Activated T-helper 2 cell treated with anti-CD3 and anti-CD28 coated beads, Interferon-gamma antibody, Interleukin-2, Interleukin-4, amounts not matched to agents 10 μg/mL and 5 μg/mL and 100 μg/mL, durations not matched to agents 14 hours and 24 hours and 36 hours (primary cell): ENCODE measurements at places on chromosomes 16 and 17. TPM values are rescaled to one million over a fixed set of nuclear protein-coding genes. Genes with fewer than 3 reads are reported as not detected.

DNA sequence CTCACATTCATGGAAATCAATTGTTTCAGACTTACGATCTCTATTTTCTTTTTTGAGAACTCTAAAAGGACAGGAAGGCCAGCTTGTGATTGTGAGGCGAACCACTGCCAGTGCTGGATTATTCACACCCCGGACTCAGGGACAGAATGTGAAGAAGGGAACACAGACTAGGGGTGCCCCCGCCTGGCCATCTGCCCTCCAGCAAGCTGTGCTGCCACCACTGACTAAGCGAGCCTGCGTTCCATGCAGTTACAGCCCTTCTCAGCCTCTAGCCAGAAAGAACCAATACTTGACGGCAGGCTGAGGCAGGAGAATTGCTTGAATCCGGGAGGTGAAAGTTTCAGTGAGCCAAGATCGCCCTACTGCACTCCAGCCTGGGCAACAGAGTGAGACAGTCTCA, 2.8 kb downstream of the HAGH start:
- DNase-seq = no peak
- H3K27ac ChIP-seq = no peak overlapping the region
- H3K36me3 ChIP-seq = no peaks in the 10 kb centered on the region
- H3K4me1 ChIP-seq = peaks cover 19% of the 10 kb centered on the region

DNA sequence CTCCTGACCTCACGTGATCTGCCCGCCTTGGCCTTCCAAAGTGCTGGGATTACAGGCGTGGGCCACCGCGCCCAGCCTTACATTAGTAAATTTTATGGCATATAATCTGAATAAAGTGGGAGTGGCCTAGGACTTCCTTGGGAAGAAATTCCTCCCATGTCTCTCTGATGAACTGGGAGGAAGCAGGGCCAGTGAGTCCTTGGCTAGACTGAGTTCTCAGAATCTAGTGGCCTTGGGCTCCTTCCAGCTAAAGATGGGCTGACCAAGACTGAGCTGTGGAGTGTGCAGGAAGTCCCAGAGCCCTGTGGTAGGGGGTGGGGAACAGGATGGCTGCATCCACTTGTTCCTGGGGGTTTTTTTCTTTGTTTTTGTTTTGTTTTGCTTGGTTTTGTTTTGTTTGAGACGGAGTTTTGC, 10.0 kb upstream of the NAGLU start:
- H3K4me3 ChIP-seq = no peak overlapping the region
- H3K4me1 ChIP-seq = peaks cover 19% of the 10 kb centered on the region
- H3K36me3 ChIP-seq = no peaks in the 10 kb centered on the region
- peaks cover 6% of the 10 kb centered on the region for H3K27me3 ChIP-seq

TEX19 gene
- not detected in 2 replicates for total RNA-seq

CX3CL1 gene
- not detected in 2 replicates for total RNA-seq

DNA sequence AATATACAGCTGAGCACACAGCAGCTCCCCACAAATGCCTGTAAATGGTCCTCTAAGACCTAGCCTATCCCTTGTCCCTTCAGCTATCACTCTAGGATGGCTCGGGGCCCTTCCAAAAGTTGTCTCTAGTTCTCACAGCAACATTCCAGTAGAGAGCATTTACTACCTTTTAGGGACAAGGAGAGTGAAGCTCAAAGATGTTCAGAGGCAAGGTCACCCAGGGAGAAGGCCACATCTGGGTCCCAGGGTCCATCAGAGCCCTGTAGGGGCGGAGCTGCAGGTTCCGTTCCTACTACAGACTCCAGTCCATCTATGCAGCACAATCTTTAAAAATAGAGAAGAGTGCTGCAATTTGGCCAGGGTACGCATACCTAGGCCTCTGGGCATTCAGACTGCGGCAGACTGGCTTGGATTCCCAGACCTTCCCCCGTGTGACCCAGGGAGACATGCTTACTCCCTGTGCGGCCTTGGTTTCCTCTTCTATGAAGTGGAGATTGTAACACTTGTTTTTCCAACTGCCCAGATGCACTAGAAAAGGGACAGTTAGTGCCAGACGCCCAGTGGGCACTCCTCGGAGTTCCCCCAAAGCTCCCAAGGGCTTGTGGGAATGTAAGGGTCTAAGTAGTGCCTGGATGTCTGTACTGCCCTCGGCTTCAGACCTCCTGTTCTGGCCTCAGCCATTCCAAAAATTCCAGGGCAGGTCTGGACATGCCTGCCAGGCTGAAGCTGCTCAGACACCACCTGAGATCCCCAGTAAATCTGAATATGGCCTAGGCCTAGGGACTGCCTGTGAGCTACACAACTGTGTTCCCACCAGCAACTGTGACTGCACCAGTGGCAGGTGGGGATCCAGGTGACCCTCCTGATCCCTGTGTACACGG, 2.5 kb downstream of the SLC12A4 start:
- peak overlapping the region; percentile 5 for H3K4me3 ChIP-seq
- peaks cover 21% of the 10 kb centered on the region for H3K36me3 ChIP-seq
- H3K27ac ChIP-seq = no peak overlapping the region
- DNase-seq = no peak

DNA sequence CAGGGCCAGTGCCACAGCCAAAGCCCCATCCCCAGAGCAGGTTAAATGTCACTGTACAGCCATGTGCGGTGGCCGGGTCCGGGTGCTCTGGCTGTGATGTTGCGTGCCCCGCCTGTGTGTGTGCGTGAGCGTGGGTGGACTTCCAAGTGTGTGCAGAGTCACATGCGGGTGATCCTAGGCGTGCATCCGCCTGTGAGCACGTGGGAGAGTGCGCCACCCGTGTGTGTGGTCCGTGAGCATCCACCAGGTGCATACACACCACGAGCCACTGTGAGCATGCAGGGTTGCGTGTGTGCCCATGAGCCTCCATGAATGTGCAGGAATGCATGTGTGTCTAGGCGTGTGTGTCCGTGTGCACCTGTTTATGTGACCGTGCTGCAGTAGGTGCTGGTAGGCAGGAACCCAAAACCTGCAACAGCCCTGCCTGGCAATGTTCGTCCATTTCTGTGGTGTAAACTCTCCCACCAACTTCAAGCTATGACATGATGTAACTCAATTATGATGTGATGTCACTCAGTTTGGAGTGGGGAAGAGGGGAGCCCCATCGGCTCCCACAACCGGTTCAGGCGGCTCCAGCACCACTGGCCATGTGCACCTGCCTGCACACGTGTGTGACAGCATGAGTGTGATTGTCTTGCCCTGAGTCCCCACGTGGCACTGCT, 37.6 kb upstream of the ACSF3 start:
- H3K27me3 ChIP-seq = no peaks in the 10 kb centered on the region
- H3K4me3 ChIP-seq = no peak overlapping the region
- H3K27ac ChIP-seq = no peak overlapping the region
- H3K36me3 ChIP-seq = no peaks in the 10 kb centered on the region
- no peaks in the 10 kb centered on the region for H3K4me1 ChIP-seq
- no peak for DNase-seq

DNA sequence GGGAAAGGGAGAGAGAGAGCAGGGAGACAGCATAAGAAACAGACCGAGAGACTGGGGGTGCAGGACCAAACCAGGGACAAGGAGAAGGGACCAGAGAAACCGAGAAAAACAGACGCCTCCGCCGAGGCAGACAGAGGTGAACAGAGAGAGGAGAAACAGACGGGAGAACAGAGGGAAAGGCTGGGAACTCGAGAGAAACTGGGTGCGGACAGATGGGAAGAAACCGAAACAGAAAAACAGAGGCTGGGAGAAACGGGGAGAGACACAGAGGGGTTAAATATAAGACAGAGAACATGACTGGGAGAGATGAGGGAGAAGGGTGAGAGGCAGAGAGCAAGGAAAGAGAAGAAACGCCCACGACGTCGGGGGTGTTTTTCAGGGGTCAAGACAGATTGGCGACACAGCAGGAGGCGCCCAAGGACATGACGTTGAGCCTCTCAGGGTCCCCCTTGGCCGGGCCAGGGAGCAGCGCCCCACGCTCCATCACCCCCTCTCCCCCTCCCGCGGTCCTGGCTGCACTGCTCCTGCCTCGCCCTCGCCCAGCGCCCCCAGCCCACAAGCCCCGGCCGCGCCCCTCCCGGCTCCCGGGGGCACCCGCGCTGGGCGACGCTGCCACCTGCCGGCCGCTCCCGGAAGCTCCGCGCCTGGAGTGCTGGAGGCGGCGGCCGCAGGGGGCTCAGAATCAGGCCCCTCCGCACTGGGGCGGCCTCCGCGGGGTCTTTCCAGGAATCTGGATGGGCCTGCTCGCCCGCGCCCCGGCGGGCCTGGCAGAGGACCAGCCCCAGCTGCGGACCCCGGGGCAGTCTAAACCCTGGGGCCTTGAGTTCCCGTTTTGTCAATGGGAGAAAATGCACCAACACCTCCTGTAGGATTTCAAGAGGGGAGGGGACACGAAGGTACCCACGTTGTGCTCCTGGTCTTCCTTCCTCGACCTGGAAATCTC, 1.3 kb upstream of the TMEM92 start:
- H3K27me3 ChIP-seq = no peaks in the 10 kb centered on the region
- peak; percentile 55 for DNase-seq
- H3K36me3 ChIP-seq = no peaks in the 10 kb centered on the region
- H3K4me1 ChIP-seq = peaks cover 24% of the 10 kb centered on the region
- H3K27ac ChIP-seq = peak overlapping the region; percentile 71

DNA sequence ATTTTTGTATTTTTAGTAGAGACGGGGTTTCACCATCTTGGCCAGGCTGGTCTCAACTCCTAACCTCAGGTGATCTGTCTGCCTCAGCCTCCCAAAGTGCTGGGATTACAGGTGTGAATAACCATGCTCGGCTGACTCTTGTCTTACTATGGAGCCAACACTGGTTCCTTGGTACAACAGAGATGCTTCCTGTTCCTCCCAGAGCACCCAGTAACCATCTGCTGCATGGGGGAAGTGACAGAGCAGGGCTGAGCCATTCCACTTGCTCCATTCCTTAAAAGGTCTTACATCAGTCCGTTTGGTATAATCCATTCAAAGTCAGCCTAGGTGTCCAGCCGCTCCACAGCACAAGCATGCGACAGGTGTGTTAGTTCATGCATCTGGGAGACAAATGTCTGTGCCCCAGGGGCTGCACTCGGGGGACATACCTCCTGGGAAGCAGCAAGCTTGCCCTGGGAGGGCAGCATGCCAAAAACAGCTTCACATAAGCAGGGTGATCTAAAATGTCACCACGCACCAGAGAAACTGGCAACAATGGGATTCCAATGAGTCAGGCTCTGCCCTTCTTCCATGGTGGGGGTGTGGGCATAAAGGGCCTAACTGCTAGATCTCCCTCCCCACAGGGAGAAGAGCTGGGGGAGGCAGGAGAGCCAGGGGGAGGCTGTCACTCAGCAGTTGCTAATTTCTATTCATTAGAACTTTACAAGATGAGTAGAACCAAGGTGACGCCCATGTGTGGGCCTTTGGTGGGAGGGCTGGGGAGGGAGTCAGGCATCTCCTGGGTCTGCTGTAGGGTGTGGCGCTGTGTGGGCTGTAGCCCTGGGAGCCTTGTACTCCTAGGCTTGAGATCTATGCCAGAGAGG, 35.5 kb downstream of the PIPOX start:
- no peaks in the 10 kb centered on the region for H3K27me3 ChIP-seq
- DNase-seq = no peak
- no peaks in the 10 kb centered on the region for H3K4me1 ChIP-seq
- no peak overlapping the region for H3K27ac ChIP-seq
- no peak overlapping the region for H3K4me3 ChIP-seq
- peaks cover 15% of the 10 kb centered on the region for H3K36me3 ChIP-seq

DNA sequence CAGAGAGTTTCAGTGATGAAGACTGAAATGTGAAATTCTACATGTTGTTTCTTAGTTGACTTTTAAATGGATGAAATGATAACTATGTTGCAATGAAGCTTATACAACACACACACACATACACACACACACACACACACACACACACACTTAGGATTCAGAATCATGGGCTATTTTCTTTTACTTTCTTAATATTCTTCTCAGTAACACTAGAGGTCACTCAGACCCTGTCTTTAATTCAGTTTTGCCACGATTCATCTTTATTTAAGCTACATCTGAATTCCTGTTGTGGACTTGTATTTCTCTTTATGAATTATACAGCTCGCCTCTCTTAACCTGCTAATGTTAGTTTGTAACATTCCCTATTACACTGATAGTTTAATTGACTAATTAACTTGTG, 109.6 kb upstream of the GOT2 start:
- H3K27ac ChIP-seq = no peak overlapping the region
- H3K4me1 ChIP-seq = no peaks in the 10 kb centered on the region
- H3K36me3 ChIP-seq = no peaks in the 10 kb centered on the region
- H3K4me3 ChIP-seq = no peak overlapping the region
- DNase-seq = no peak
- H3K27me3 ChIP-seq = no peaks in the 10 kb centered on the region

- DNase-seq = no peak
- H3K27me3 ChIP-seq = no peaks in the 10 kb centered on the region
- no peak overlapping the region for H3K27ac ChIP-seq
- peaks cover 6% of the 10 kb centered on the region for H3K4me1 ChIP-seq
- H3K36me3 ChIP-seq = no peaks in the 10 kb centered on the region
- H3K4me3 ChIP-seq = no peak overlapping the region
Measured at GRCh38 chr17:7112510-7113108, 2.0 kb downstream of the ASGR2 start.

CPHXL2 gene
- total RNA-seq = not detected in 2 replicates

FBXO39 gene
- 0.11 TPM in 1 of 2 replicates, not detected in the other for total RNA-seq

BCL6B gene
- total RNA-seq = 0.80 and 1.0 TPM in 2 replicates

KLHL10 gene
- 0.16 and 0.23 TPM in 2 replicates for total RNA-seq

PPY gene
- total RNA-seq = not detected in 2 replicates

ZP2 gene
- total RNA-seq = not detected in 2 replicates

DNA sequence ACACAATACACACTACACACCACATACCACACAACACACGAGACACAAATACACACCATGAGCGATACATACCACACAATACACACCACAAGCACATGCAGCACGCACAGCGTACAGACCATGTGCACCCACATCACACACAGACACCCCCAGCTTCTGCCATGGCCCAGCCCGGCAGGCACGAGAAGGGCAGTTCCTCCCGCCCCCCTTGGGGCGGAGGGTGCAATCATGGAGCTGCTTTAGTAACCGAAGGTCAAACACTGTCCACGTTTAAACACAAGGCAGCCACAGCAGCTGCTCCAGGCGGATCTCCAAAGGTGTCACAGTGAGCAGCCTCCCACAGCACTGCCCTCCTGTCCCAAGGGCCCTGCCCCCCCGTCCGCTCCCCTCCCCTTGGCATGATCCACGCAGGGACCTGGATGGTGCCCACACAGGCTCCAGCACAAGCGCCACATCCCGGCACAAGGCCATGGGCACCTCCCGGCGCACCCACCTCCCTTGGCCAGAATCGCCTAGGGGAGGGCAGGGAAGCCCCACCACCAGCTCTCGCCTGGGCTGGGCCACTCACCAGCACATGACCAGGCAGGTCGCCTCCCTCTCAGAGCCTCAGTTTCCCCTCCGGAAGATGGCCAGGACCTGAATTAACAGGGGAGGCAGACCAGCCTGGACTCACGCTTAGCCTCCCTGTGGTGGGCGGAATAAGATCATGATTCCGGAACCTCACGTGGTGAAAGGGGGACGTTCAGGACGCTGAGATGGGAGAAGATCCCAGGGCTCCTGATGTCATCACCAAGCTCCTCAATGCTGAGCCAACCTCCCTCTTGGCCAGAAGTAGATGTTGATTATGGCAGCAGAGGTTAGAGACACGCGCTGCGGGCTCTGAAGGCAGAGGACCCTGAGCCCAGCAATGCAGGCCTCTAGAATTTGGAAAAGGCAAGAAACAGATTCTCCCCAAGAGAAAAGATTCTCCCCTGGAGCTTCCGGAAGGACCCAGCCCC, 32.6 kb upstream of the ZNF469 start:
- H3K27ac ChIP-seq = no peak overlapping the region
- no peak overlapping the region for H3K4me3 ChIP-seq
- no peak for DNase-seq
- no peaks in the 10 kb centered on the region for H3K36me3 ChIP-seq
- H3K27me3 ChIP-seq = no peaks in the 10 kb centered on the region
- H3K4me1 ChIP-seq = no peaks in the 10 kb centered on the region
